MG63 (cell line): ENCODE measurements at places on chromosomes 5 and 9.

GRCh38 chr9:82593501-82593900 lies 469.4 kb downstream of the RASEF start:
- peak; percentile 66 for DNase-seq

DNA sequence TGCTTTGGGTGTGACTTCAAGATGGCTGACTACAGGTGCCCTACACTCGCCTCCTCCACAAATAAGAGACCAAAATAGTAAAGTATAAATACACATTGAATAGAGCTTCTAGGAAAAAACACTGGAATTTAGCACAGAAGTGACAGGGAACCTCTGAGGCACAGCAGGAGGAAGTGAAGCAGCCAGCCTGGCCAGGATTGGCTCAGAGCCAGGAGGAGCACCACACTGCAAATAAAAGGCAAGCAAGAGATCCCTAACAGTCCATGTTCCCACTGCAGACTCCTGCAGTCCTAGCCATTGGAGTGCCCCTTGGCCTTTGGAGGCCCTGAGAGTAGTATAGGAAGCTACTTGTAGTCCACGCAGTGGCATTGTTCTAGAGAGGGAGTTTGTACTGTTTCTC lies 186.7 kb upstream of the TLX3 start:
- DNase-seq, result no peak

DNA sequence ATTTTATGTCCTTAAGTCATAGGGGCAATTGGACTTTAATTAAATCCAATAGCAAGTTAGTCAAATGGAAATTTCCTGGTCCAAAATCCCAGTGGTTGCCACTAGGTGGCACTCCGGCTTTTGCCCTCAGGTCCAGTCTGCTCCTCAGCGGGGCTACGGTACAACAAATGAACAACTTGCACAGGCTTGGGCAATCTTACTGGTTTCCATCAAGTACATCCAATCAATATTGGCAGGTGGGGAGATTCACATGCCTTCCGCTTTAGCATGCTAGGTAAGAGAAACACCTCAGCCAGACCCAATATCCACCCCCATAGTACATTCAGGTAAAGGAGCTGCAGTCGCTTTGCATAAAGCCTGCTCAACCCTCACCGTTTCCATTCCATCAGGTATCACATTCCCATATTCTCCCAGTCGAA lies 6.3 kb upstream of the MXD3 start:
- DNase-seq, result peak; percentile 74

DNA sequence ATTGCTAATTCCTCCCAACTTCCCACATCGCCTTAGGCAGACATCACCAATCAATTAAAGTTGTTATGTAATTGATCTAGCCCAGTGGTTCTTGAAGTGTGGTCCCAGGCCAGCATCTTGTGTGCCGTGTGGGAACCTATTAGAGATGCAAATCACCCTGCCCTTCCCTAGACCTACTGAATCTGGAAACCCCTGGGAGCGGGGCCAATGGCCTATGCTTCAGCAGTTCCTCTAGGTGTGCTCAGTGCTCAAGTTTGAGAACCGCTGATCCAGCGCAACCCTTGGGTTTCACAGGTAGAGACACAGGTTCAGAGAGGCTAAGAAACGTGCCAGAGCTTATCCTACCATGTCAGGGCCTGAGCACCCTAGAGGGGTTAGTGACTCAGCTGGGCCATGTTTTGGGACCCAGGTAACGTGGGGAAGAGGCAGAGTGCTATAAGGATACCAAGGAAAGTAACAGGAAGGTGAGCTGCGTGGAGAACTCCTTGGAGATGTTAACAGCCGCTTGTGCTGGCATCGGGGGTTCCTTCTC lies 4.4 kb downstream of the SLC34A1 start:
- no peak for DNase-seq

GRCh38 chr5:139640421-139641115 lies 7.6 kb upstream of the CXXC5 start:
- DNase-seq, result no peak

GRCh38 chr5:154309805-154310204 lies 119.3 kb downstream of the GALNT10 start:
- no peak for DNase-seq

DNA sequence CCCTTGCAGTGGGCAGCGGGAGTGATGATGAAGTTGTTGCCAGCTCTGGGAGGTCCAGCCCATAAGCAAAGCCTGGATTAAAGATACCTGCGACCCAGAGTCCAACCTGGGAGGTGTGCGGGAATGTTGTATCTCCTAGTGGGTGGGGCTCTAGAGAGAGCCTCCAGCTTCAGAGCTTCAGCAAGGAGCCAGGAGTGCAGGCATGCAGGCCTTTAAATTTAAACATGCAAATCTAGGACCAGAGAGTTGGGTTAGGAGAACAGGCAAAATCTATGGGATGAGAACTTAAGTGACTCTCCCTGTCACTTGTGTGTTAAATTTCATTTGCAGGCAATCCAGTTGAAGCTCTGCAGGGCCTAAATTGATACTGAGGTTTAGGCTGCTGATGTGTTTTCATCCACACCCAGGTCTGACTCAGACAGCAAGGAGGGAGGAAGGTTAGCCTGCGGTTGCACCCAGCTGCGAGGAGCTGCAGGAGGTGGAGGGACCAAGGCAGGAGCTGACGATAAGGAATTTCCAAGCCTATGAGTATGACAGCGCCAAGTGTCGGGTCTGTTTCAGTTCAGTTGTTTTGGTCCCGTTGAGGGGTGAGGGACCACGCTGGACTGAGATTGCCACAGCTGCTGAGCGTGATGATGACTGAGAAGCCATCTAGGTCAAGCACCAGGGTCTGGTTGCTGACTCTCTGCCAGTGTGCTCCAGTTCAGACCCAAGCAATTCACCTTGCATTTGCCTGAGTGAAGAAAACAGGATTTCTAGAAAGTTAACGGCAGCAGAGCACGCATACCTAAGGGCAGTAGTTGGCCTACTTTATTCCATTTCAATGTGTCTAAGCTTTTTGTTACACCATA lies 243.0 kb downstream of the ICE1 start:
- DNase-seq, result peak; percentile 88

DNA sequence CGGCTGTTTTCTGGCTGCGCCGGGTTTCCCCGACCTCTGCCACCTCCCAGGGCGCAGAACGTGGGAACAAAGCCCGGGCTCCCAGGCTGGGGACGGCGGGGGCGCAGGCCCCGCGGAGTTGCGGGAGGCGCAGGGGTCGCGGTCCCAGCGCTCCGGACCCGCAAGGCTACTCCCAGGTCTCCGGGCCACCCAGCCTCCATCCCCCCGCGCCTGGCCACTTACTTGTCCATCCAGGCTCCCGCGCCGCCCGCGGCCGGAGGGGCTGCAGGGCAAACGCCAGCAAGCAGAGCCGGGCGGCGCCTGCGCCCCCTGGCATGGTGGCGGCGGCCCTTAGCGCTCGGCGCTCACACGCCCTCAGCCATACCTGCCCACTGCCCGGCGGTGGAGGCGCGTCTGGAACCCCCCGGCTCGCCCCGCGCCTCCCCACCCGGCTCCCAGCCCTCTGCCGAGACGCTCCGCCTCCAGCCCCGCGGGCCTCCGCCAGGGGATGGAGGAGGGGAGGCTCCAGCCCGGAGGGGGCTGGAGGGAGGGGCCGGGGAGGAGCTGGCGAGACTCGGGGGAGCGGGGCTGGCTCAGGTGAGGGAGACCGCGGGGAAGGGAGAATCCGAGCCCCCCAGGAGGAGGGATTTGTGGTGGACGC lies at the start of gene ADAM19:
TSS of gene ADAM19 (minus strand) at position 395 of the 640 bp plus-strand sequence. CDS start at position 316, 79 bp downstream.
- peak; percentile 63 for DNase-seq

DNA sequence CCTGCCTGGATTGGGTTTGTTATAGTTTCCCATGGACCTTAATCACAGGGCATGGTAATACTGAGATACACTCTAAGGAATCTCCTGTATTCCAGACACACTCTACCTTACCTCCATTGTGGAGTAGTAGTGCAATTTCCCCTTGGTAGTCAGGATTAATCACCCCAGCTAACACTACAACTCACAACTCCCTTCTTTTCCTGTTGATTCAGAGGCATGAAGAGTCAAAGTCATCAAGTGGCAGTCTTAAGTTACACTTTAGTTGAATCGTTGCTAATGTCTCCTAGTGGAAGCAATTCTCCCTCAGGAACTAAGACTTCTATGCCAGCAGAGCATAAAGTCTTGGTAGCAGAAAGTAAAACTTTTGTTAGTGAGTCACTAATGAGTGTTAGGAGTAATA lies 122.7 kb upstream of the APC start:
- DNase-seq, result no peak

GRCh38 chr5:55638455-55638854 lies 73.7 kb downstream of the SLC38A9 start:
- no peak for DNase-seq
